ENCODE measurements at places on chromosomes 3 and 15.

- DNase-seq, result no peak
Observed at GRCh38 chr15:33448961-33449606, 138.3 kb downstream of the RYR3 start.

DNA sequence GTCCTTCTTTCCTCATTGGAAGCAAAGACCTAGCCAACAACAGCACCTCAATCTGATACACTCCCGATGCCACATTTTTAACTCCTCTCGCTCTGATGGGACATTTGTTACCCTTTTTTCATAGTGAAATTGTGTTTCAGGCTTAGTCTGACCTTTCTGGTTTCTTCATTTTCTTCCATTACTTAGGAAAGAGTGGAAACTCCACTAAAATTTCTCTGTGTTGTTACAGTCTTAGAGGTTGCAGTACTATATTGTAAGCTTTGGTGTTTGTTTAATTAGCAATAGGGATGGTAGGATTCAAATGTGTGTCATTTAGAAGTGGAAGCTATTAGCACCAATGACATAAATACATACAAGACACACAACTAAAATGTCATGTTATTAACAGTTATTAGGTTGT, 29.6 kb upstream of the CRTC3 start:
- no peak for DNase-seq

DNA sequence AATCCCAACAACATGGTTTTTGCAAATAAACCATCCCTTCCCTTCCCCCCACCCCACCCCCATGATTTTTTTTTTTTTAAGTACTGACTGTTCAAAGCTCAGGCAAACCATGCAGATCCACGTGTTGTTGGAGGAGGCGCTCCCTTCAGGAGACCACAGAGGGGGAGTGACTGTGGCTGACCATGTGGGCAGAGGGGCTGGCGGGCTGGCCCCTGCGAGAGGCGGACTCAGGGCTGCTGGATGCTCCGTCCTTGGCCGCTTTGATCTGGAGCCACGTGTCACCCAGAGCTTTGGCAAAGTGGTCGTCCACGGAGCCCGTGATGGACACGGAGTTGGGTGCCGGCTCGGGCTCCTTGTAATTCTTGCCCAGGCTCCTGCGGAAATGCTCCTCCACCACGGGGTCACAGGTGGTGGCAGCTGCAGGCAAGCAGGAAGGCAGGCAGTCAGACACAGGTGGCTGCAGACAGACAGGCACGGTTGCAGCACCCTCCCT, 85.3 kb downstream of the VGLL4 start:
- DNase-seq, result no peak

DNA sequence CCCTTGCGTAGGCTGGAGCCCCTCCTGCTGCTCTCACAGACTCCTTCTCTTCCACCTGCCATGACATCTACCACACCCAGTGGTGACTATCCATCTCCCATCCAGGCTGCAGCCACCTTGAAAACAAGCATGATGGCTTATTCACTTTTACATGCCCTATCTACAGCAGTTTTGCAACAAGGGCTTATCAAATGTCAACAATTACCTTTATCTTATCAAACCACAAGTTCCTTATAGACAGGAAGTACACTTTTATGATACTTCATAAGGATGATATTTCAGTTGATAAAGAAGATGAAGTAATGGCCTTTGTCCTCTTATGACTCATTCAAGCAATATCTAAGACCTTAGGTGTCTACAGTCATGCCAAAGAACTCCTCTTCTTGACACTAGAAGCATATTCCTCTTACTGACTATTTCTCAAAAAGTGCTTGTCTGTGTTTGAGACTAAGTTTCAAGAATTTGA, 125.3 kb upstream of the SPRED1 start:
- DNase-seq, result no peak

DNA sequence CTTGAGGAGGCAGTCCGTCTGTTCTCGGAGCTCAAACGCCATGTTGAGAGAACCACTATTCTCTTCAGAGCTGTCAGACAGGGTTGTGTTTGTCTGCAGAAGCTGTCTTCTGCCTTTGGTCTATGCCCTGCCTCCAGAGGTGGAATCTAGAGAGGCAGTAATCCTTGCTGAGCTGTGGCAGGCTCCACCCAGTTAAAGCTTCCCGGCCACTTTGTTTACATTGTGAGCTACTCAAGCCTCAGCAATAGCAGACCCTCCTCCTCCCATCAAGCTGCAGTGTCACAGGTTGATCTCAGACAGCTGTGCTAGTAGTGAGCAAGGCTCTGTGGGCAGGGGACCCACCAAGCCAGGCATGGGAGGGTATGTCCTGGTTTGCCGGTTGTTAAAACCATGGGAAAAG, 8.9 kb downstream of the OR5AC2 start:
- DNase-seq, result no peak

- DNase-seq, result no peak
Observed at GRCh38 chr15:83980637-83981036, 254.9 kb upstream of the GOLGA6L4 start.

- DNase-seq, result peak; percentile 53
Observed at GRCh38 chr3:78569804-78570203, 1198.0 kb downstream of the ROBO1 start.

DNA sequence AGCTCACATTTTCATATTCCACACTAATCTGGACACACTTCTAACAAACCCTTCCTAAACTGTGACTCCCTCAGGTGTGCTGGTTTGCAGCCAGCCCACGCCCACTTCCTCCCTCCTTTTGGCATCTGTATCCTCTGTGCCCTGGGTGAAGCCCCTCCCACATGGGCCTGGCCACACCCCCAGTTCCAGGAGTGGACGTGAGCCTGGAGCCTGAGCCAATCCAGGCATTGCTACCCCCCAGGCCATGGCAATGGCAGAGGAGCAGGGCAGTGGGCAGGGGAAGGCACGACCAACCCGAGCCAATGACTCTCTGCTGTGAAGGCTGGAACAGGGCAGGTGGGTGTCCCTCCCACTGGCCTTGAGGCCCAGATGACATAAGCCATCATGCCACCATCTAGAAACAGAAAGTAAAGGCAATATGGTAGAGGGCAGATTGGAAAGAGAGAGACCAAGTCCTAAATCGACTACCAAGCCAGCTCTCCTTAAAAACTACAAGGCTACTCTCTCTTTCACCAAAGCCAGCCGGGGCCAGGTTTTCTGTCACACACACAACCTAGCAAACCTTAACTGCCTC, 18.6 kb downstream of the FAM174B start:
- DNase-seq, result peak; percentile 57

DNA sequence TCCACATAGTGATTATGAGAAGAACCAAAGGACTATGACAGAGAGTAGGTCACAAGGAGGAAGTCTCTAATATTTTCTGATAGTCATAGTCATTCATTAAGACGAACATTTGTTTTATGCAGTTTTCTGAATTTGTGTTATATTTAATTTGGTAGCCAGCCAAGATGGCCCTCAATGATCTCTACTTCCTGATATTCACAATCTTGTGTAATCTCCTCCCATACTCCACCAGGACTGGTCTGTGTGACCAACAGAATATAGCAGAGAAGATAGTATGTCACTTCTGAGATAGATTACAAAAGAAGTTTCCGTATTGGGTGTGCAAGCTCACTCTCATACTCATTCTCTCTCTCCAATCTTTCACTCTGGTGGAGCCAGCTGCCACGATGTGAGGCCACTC, 30.8 kb downstream of the HLTF start:
- DNase-seq, result no peak

DNA sequence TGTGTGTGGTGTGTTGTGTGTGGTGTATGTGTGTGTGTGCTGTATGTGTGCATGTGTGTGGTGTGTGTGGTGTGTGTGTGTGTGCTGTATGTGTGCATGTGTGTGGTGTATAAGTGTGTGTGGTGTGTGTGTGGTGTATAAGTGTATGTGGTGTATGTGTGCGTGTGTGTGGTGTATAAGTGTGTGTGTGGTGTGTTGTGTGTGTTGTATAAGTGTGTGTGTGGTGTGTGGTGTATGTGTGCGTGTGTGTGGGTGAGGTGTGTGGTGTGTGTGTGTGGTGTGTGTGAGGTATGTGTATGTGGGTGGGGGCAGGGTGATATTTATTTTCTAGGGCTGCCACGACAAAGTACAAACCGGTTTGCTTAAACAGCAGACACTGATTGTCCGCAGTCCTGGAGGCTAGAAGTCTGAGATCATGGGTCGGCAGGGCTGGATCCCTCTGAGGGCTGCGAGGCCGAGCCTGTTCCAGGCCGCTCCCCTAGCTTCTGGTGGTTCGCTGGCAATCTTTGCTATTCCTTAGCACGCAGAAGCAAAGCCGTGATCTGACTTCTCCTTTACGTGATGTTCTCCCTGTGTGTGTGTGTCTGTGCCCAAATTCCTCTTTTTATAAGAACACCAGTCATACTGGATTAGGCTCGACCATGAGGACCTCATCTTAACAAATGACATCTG, 160.2 kb downstream of the XXYLT1 start:
- DNase-seq, result peak; percentile 37

- DNase-seq, result no peak
Observed at GRCh38 chr3:5389057-5389456, 201.6 kb downstream of the EDEM1 start.

- DNase-seq, result no peak
Observed at GRCh38 chr3:107413264-107413663, 36.0 kb downstream of the CCDC54 start.

DNA sequence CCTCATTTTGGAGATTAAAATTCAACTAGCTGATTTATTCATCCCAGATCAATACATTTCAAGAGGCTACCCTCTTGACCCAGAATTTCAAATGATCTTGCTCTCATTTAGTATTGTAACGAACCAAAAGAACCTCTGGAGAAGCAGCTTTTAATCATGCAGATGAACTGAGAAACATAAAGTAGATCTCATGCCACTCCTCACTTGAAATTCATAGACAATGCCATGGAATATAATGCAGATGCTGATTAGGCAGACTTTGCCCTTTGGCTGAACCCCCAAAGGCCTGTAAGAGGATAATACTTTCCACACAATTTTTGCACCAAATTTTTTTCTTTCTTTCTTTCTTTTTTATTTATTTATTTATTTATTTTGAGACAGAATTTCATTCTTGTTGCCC, 358.3 kb downstream of the NEK10 start:
- no peak for DNase-seq

- no peak for DNase-seq
Observed at GRCh38 chr3:15313461-15313860, 18.9 kb downstream of the SH3BP5 start.

All from SK-N-DZ (cell line).